Fibroblast of mammary gland (primary cell): ENCODE measurements at places on chromosomes 1 and 21.

DNA sequence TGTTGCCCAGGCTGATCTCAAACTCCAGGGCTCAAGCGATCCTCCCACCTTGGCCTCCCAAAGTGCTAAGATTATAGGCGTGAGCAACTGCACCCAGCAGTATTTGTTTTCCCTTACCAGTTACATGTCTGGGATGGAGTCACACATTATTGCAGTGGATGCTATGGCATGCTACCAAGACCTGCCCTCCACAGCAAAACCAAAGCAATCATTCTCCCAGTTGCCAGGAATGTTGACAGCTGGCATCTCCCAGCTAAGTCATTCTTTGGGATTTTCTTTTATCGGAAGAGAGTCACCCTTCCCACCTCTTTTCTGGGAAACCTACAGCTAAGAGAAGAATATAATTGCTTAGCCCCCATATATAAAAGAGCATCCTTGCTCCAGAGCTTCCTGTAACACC, 49.4 kb upstream of the RGS7 start:
- DNase-seq, result no peak

GRCh38 chr1:176838276-176838995, 326.1 kb downstream of the ASTN1 start:
- DNase-seq, result no peak

DNA sequence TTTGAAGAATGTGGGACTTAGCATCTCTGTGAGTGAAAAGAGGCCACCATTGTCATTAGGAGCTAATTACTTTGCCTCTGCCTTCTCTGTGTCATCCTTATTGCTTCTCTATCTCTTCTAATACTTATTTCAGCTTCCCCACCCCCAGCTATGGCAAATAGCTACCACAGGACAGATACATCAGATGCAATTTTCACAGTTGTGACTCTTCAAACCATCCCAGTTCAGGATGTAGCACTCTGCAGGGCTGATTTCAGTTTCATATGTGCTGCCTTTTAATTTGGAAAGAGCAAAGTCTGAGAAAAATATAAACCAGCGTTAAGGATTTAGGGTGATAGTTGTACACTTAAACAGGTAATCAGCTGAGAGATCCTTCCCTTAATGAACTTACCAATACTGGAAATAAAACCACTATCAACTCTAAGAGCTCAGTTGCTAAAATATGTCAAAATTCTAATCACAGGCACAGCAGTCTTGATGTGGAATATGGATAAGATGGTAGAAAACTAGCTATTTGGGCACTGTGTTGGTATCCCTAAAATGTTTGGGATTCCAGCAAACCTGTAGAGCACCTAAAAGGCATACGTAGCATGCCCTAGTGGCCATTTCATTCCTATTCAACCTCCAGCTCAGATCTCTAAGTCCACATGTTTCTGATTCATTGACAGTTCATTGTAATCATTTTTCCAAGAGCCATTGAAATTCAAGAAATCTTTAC, 148.4 kb downstream of the SYT2 start:
- no peak for DNase-seq

GRCh38 chr1:18929686-18930085, 26.8 kb downstream of the IFFO2 start:
- DNase-seq, result peak; percentile 76

- peak; percentile 19 for DNase-seq
Observed at GRCh38 chr1:26318338-26319064, 743 bp downstream of the CD52 start.

DNA sequence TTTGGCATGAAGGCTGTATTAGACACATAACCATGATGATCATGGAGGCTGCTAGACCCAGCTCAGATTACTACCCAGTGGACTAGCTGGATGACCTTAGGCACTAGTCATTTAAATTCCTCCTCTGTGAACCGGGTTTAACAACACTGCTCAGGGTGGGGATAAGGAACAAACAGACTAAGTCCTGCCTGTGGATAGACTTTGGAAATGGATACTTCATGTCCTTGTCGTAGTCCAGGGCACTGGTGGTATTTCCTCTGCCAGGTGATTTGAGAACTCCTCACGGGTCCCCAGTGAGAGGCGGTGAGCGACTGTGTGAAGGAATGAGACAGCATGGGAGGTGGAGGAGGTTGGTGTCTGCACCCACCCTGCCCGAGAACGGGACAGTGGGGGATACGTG, 72.9 kb upstream of the SELENON start:
- peak; percentile 43 for DNase-seq

GRCh38 chr1:62800825-62801306, 16.9 kb downstream of the ATG4C start:
- DNase-seq, result no peak

- peak; percentile 57 for DNase-seq
Observed at GRCh38 chr1:24786191-24786590, 40.9 kb downstream of the CLIC4 start.

DNA sequence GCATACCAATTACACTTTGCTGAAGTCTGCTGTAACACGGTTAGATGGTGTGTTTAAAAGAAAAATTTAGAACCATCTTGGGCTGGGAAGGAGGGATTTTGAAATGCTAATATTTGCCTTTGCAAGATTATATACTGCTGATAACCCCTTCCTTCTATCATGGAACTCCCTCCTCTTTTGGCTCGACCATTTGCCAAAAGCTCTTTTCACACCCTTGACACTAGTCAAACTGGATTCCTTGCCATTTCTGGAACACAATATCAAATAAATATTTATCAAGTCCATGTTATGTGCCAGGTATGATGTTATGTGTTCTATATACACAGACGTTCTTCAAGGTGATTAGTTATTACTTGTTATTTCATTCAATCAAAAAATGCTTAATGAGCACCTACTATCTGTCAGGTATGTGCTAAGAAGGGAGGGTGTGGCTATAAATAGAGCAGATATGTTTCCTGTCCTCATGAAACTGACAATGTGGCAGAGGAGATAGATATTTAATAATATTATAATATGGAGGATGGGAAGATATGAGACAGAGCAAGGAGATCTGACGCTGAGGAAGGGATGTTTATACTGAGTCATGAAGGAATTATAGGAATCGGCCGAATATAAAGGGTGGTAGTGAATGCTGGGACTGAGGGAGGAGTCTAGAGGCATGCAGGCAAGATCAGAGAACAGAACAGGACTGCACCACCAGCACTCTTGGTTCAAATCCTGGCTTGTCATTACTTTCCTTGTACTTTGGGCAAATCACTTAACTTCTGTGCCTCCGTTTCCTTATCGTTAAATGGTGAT, 16.1 kb upstream of the XPR1 start:
- no peak for DNase-seq

DNA sequence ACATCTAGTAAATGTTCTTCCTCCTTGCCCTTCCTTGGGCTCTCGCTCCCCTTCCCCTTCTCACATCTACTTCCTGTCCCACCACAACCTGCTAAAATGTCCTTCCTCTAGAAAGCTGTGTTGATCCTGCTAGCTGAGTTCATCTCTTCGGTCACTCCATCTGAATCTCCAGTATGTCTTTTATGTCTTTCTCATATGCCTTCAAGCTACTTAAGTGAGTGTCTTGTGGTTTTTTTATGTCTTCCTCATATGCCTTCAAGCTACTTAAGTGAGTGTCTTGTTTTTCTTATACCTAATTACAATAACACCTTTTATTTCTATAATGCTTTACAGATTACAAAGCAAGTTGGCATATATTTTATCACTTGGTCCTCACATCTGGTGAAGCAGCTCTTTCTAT, 33.9 kb downstream of the CSF1 start:
- no peak for DNase-seq

DNA sequence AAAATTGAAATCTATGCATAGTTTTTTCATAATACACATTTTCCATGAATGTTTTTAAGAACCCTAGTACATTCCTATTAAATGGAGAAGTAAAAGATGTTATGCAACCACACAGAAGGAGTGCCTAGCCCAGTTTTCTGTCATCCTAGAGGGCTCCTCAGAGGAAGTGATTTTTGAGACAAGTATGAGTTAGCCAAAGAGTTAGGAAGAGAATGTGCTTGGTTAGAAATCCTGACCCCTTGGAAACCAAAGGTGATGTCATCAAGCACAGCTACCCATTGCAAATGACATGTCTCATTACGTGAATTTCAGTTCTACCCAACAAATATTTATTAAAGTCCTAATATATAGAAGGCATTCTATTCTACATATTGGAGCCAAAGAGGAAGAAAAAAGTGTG, 88.9 kb upstream of the TNFSF4 start:
- DNase-seq, result peak; percentile 50

DNA sequence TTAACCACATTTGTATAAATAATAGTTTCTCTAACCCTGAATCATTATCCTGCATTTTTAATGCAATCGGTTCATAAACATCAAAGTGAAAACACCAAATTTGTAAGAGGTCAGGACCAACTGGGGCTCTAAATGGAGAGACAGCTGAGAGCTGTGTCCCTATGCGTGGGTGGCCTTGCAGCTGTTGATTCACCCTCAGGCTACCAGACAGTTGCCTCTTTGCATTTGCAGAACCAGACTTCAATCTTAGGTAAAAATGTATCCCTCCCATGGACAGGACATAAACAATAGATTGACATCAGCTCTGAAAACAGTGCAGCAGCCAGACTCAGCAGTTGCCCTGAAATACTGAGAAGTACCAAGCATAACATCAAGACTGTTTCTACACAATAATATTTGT, 8.8 kb upstream of the TGFB2 start:
- peak; percentile 25 for DNase-seq
